Posterior cingulate gyrus (tissue), 11 donors: ENCODE measurements at places on chromosomes 13 and 19.
A peak's percentile ranks its signal among the peaks of the same experiment; 100 is the strongest.

DNA sequence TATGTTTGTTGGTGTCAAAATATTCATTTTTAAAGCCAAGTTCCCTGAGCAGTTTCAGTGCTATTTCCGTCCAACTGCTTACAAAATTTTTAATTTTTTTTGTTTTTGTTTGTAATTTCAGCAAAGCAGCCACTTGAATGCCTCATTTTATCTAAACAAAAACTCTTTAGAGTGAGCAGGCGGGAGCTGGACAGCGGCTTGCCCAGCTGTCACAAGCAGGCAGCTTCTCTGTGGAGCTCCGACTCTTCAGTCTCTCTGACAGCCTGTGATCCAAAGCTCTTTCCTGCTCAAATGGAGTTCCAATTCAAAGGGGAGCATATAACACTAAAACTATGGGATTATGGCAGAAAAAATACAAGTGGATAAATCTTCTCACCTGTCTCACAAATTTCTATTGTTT lies 618.3 kb upstream of the PCDH20 start:
- no peak for DNase-seq

GRCh38 chr19:44726465-44726864 lies 22.0 kb upstream of the BCL3 start:
- no peak for DNase-seq

DNA sequence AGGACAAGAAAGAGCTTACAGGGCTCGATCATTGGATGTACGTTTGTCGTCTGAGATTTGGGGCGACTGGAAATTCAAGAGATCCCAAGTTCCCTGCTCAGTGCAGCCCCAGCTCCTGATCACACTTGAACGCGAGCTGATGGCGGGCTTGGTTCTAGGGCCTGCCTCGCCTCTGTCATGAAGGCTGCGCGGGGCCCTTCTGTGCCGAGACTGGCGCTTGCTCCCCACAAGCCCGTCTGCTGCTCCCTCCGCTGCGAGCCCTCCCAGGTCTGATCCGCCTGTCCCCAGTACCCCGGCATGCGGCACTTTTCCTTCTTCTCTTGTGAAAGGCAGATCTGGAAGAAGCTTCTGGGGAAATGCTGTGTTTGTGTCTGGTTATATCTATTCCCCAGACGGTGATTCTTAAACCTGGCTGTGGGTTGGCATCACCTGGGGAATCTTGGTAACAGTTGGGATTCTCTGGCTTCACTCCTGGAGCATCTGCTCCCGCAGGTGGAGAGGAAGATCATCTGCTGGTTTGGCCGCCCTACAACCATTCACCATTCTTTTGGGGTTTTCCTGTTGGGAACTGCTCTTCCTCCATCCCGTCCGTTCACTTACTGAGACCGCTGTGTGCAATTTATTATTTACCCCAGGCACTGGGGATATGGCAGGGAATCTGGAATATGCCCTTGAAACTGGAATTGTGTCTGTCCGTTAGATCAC lies 43.6 kb downstream of the SIPA1L3 start:
- no peak for DNase-seq

- no peak for DNase-seq
These were observed 87.6 kb downstream of the MYCBP2 start for GRCh38 chr13:77239312-77239711.

GRCh38 chr13:109694972-109695371 lies 91.4 kb downstream of the IRS2 start:
- no peak for DNase-seq

DNA sequence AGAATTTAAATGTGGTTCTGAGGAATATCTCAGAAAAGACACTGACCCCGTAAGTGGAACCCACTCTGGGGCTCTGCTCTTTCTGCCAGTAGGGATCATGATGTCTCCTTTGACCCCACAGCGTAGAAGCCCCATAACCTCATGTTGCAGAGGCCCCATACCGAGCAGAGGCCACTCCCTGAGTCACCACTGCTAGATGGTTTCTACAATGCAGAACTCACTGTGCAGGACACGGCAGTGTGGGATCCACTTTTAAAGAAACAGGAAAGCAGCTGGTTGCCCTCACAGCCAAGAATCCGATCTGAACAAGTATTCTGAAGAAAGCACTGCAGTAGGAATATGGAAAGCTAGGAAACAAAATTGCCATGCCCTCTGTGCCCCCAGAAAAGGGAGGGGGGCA lies 4.2 kb downstream of the SLC7A1 start:
- DNase-seq = no peak

DNA sequence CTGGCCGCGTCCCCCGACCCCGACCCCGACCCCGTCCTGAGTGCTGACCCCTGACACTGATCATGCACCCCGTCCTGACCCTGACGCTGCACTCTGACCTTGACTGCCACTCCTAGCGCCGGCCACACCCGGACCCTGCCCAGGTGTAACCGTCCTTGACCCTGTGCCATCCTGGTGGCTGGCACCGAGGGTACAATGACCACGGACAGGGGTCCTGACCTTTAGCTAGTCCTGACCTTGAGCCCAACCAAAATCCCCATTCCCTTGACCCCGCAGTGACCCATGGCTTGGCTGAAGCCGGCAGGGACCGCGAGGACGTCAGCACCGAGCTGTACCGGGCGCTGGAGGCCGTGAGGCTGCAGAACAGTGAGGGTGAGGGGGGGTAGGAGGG lies 25.9 kb downstream of the CLEC4M start:
- no peak for DNase-seq

GRCh38 chr19:50416034-50416977 lies 2.4 kb upstream of the SPIB start:
- no peak for DNase-seq

- DNase-seq = no peak
These were observed 24.2 kb downstream of the PCDH20 start for GRCh38 chr13:61391426-61391825.

DNA sequence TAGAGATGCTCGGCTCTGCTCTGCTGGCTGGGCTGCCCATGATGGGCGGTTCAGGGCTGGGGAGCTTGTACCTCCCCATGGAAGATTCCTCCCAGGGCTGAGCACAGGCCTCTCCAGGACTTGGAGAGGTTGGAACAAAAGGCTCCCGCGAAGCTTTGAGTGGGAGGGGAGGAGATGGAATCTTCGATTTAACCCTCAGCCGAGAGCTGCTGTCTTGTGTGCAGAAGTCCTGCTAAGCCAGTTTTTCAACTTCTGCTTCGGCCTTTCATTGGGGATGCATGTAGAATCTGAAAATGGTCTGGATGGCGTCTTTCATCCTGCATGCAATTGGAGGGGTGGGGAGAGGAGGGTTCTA lies 163.3 kb downstream of the KDM4B start:
- no peak for DNase-seq

DNA sequence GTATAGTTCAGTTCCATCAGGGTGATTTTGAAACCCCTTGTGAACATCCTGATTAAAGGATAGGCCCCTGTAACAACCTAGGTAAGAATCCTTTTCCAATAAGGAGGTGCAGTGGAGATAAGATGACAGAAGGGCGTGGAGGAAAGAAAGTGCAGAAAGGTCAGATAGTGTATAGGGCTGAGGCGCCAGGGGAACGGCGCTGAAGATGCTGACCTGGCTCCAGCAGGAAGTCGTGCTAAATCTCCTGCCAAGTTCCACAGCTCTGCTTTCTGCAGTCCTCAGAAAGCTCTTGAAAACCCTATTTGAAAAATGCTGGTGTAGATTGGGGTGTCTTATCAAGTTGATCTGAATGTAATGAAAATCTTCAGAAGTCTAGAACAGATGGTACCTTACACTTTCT lies 221.7 kb downstream of the COG6 start:
- no peak for DNase-seq

GRCh38 chr13:21124852-21125251 lies 51.5 kb downstream of the SKA3 start:
- DNase-seq = peak; percentile 33

GRCh38 chr13:25375727-25376358 lies 4.1 kb downstream of the ATP8A2 start:
- no peak for DNase-seq

- DNase-seq = no peak
These were observed 229.6 kb downstream of the ZIC5 start for GRCh38 chr13:99741960-99742359.
